ENCODE measurements at places on chromosomes 5 and 9.

- no peak for DNase-seq
These were observed 76.6 kb upstream of the DAB2 start for GRCh38 chr5:39501397-39501796.

GRCh38 chr5:139022528-139022927 lies 147.4 kb upstream of the LRRTM2 start:
- no peak for DNase-seq

DNA sequence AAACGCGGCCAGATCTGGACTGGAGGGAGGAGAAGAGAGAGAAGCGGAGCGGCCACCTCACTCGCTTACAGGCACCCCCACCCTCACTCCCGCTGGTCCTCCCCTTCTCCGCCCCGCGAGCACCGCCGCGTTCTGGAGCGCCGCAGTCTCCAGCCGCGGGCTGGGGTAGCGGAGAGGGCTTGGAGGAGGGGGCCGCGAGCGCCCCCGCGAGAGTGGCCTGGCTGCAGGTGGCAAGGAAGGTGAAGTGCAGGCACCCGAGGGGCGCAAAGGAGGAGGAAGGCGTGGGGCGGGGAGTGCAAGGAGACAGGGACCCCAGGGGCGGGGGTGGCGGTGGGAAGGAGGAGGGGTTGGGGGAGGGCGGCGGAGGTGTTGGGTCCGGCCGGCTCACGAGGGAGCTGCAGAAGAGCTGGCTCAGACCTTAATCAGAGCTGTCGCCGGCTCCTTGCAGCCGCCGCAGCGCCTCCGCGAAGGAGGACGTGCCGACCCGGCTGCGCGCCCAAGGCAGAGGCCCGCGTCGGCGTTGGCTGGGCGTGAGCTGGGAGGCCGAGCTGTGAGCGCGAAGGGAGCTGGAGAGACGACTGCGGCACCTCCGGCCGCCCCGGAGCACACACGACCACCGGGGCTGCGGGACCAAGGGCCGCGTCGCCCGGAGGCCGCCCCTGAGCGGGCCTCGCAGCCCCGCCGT lies at the start of gene DMRT3:
TSS of gene DMRT3 (plus strand) at position 398 of the 685 bp plus-strand sequence. CDS start 347 bp downstream, outside the sequence.
- DNase-seq: no peak

DNA sequence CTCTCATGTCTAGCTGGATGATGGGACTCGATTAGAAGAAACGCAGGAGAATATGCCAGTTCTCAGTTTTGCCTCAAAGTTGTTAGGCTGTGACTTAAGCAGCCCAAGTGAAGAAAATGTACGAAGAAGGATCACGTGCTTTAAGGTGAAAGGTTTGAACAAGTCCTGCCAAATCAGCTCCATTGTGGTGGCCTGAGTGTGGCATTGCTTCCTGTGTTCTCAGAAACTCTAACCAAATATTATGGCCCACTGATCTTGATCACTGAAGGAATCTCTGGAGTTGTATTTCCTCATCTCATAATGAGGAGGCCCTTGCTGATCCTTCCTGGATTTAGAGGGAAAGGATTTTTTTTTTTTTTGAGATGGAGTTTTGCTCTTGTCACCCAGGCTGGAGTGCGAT lies 44.0 kb downstream of the OTULIN start:
- no peak for DNase-seq

- no peak for DNase-seq
These were observed 37.1 kb downstream of the DMRT2 start for GRCh38 chr9:1087120-1087881.

GRCh38 chr9:136087741-136088480 lies 7.2 kb downstream of the NACC2 start:
- no peak for DNase-seq

DNA sequence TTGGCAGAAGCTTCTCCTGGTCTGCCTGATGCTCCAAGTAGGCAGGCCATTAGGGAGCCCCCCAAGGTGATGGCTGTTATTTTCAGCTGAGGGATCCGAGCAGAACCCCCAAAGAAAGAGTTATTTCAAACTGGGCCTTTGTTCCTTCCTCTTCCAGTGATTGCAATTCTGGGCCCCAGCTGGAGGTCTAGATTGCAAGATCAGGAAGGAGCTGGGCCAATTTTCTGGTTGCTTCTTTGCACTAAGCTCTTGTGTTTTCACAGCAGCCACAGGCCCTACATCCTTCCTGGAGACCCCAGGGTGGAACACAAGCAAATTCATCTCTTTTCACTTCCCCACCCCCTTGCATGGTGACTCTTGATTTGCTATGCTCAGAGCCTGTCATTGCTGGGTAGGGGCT lies 215.0 kb downstream of the SEMA6A start:
- no peak for DNase-seq

DNA sequence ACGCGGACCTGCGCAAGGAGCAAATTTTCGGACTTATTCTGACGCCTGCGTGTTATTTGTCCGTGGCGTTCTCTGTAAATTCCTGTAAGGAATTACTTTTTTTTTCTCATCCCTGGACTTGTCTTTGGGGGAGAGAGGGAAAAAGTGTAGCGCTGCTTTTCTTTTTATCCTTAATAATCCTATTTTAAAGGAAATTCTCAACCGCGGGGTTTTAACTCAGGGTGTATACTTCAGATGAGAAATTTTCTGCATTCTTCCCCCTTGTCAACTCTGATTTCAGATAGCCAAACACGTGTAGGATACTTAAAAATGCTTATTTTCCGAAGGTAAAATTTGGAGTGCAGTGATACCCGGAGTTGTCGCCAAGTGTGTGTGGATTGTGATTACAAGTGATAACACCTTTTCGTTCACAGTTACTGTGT lies 853 bp downstream of the DCP2 start:
- no peak for DNase-seq

DNA sequence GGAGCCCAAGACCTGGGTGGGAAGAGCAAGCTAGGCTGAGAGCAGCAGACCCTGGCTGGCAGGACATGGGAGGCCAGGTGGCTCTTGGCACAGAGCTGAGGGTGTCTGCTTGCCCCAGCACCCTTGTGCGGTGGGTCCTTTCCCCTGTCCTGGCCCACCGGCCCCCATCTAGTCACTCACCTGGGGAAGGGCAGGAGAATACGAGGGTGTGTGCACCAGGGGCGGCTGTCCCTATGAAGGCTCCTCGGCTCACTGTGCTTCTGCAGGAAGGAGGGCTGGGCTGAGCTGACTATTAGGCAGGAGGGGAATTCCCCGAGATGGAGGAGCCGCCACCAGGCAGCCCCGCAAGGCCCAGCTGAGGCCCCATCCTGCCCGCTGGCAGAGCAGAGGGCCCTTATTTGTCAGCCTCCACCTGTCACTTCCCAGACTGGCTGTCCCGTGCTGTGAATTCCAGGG lies 6.1 kb upstream of the TNIP1 start:
- peak; percentile 43 for DNase-seq

GRCh38 chr5:132019857-132020555 lies 8.5 kb upstream of the ACSL6 start:
- DNase-seq: peak; percentile 41

DNA sequence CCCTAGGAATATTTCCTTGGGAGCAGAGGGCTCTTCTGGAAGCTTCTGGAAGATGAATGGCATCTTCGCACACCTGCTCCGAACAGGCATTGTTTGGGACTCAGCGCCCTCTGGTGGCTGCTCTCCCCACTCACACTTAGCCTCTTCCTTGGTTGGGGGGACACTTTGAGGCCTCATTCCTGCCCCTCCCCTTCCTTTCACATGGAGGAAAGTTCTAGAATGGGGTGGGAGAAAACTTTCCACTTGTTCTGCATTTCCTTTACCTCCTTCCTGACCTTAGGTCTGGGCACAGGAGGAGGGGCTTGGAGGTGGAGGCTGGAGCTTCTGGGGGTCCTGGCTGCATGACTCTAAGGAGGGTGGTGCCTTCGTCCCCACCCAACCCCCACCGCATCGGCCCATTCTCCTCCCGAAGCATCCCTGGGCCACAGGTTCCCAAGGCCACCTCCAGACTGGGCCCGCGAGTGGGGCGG lies 19.3 kb upstream of the SMIM32 start:
- peak; percentile 12 for DNase-seq

- no peak for DNase-seq
These were observed 56.1 kb upstream of the FSTL4 start for GRCh38 chr5:133668458-133668857.

- no peak for DNase-seq
These were observed 604.5 kb upstream of the KLF4 start for GRCh38 chr9:108093773-108094675.

- no peak for DNase-seq
These were observed 53.0 kb downstream of the UBE2QL1 start for GRCh38 chr5:6501701-6502100.

DNA sequence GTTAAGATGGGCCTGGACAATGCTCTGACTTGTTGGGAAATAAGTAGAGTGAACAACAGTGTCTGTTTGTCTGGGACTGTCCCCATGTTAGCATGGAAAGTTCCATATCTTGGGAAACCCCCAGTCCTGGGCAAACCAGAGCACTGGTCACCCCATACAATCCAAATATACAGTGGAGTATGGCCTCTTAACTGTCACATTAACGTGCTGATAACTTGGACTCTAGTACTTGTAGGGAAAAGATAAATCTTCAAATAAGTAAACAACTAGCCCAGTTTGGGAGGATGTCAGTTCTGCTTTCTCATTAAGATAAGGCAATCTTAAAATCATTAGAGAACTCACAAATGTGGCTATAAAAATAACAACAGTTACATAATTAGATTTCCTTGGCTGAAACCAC lies 47.6 kb upstream of the JAK2 start:
- no peak for DNase-seq

DNA sequence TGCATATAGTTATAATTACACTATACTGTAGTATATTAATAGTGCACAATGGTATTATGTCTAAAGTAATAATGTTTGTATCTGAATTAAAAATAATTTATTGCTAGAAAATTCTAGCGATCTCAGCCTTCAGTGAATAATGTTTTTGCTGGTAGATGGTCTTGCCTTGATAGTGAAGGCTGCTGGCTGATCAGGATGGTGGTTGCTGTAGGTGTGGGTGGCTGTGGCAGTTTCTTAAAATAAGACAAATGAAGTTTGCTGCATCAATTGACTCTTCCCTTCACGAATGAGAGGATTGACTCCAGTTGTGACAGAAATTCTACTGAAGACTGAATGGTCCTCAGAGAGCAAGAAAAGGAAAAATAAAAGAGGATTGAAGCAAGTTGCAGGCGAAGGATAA lies 19.7 kb upstream of the LRRC70 start:
- DNase-seq: no peak

DNA sequence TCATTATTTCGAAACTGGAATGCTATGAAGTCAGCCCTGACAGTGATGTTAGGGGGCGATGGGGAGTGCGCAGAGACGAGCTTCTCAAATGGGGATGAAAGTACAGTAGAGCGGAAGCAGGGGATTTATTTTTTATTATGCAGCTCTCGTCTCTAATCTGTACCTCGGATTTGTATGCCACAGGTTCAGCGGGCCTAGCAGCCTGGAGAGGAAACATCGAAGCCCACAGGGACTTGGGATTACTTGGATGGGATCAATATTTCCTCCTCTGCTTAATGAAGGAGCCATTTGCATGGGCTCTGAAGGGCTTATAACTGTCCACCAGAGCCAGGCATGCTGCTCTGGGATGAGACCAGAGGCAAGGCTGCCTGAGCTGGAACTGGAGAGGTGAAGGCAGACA lies 133.5 kb upstream of the RAPGEF1 start:
- DNase-seq: no peak

- DNase-seq: no peak
These were observed 91.0 kb downstream of the ARSB start for GRCh38 chr5:78893940-78894677.

DNA sequence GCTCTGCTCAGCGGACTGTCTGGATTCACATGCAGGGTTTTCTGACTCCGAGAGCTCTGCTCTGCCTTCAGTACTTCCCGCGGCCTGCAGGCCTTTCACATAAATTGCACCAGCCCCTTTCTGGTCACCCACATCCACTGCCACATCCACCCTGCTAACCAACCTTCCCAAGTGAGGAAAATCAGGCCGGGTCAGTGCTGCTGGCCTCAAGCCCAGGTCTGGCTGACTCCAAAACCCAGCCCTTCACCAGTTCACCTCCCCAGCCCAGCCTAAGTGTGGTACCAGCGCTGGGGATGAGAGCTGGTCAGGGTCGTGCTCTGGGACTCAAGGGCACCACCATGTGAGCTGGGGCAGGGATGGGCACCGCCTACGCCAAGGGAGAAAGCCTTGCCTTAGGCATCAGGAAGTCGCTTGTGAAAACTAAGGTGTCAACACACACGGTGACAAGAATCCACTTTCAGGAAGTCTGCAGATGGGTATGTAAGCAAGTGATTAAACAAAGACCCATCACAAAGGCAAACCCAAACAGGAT lies 12.3 kb downstream of the LMAN2 start:
- no peak for DNase-seq

DNA sequence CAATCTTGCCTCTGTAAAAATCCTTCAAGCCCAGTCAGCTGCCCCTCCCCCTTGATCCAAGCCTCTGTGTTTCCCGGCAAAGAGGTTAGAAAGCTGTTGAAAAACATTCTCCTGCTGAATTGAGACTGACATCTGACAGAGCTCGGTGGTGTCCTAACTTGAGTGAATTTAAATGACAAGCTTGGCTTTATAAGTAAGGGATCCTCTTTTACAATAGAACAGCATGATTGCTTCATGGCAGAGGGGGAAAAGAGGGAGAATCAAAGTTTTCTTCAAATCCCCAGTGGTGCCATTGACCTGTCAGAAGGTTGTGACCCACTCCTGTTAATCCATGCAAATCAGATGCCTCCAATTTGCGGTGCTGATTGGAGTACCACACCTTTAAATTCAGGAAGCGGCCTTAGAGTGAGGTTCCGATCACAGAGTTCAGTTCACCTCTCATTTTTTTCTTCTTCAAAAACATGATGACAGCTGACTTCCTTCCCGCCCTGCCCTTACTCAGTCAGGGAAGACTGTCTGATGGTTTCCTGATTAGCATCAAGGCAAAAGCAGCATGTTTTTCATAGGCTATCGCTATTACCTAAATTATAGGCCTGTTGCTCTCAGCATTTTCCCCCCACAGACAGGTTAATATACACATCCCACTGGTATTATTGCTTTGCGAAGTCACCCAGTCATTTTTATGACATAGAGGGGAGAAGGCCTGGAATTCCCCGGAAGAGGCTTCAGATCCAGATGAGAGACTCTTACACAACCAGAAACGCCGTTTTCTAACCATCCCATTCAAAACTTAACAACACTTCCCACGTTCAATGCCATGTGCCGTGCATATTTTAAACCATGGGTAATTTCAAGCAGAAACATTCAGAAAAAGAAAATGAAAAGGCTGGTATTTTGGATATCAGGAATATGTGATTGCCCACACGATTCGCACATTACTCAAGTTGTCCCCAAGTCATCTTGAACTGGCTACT lies 141.4 kb downstream of the EBF1 start:
- no peak for DNase-seq

DNA sequence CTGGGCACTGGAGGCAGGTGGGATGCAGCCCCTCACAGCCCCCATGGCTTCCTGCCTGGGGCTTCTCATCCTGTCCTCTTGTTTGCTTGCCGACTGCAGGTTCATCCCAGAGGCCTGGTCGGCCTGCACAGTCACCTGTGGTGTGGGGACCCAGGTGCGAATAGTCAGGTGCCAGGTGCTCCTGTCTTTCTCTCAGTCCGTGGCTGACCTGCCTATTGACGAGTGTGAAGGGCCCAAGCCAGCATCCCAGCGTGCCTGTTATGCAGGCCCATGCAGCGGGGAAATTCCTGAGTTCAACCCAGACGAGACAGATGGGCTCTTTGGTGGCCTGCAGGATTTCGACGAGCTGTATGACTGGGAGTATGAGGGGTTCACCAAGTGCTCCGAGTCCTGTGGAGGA lies 232.7 kb downstream of the ADAMTSL1 start:
- DNase-seq: no peak
